ENCODE measurements at places on chromosomes 3 and 15.

DNA sequence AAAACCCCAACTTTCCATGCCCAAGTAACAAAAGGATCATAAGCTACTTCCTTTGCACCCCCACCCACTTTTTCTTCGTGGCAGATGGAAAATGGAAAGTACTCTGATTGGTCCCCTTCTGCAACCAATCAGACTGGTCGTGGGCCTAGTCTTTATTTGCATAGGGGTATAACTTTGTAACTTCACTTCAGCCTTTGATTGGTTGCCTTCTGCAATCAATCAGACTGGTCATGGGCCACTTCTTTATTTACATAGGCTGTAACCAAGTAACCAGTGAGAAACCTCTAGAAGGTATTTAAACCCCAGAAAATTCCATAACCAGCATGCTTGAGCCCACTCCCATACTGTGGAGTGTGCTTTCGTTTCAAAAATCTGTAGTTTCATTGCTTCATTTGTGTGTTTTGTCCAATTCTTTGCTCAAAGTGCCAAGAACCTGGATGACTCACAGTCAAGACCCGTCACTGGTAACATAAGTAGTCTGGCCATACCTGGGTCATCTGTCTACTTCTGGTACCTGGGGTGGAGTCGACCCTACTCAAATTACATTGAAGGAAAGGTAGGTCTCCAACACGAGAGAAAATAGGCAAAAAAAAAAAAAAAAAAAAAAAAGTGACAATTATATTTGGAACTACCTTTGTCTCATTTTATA, 41.9 kb downstream of the CMTM8 start:
- DNase-seq: no peak

GRCh38 chr3:79253271-79253670, 514.5 kb downstream of the ROBO1 start:
- DNase-seq: no peak

DNA sequence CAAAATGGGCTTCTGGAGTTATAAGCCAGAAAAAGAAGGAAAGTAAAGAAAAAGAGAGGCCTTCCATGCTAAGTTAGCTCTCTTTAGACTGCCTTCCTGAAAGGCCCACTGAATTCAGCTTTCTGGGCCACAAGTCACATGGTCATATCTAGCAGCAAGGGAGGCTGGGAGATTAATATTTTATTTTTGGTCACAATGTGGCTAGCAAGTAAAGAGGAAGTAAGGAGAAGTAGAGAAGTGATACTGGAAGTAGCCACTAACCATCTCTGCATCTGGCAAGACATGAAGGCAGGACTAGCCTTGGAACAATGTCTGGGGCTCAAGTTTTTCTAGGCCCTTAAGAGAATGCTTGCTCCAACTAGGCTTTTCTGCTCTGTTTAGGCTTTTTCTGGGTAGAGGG, 81.8 kb upstream of the UBE2E1 start:
- no peak for DNase-seq

DNA sequence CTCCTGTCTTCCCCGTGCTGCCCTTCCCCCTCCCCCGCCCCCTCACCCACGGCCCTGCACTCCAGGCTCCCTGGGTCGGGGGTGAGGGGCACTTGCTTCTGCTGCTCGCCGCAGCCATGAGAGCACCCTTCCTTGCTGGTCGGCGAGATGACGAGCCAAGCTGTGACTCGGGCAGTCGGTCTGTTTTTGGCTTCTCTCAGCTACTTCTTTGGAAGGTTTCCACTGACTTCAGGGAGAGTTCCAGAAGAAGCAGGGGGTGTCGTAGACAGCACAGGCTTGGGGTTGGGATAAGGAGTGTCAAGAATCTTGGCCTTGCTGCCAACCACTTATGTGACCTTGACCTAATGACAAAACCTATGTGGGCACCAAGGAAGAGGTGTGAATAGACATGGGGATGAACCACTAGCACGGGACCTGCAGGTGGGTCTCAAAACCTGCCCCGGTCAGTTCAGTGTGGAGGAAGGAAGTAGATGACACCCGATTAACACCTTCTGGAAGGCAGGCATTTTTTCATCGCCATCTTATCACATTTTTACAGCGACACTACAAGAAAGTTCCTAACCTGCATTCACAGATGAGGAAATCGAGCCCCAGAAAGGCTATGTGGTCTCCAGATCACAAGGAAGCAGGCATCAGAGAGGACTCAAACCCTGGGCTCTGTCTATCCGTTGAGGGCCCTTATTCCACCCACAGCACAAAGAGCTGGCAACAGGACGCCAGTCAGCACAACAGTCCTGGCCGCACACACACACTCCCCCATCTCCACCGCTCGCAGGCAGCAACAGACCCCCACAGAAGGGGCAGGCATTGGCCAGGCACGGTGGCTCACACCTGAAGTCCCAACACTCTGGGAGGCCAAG, 120.9 kb downstream of the LIPC start:
- DNase-seq: no peak

- DNase-seq: no peak
Observed at GRCh38 chr3:71002298-71002697, 581.2 kb downstream of the FOXP1 start.

DNA sequence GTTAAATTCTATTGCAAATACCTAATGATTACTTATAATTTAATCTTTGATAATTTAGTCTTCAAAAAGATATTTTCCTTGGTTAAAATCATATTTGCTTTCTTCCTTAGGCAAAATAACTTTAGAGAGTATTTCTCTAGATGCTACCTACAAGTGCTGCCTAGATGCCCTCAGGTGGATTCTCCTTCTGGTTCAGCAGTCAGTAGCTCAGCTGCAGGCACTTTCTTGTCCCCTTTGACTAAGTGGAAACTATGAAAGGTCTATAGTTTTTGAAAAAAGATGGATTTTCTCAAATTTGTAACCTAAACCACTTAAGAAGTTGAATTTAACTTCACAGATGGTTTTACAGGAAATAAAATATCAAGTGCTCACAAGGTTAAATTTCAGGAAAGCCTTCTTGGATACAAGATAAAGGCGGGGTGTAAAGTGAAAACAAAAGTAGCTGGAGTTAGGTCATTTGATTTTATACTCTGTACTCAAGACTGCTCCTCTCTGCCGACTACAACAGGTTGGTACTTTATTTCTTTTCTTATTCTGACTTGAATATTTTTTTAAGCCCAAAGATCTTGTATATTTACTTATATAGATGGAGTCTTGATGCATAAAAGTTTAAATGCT, at the start of gene ACKR4:
ACKR4 (plus strand) TSS at position 455 of the 618 bp plus-strand sequence. CDS start 3,128 bp downstream, outside the sequence.
- DNase-seq: no peak

- no peak for DNase-seq
Observed at GRCh38 chr3:69452295-69452694, 66.4 kb upstream of the FRMD4B start.

DNA sequence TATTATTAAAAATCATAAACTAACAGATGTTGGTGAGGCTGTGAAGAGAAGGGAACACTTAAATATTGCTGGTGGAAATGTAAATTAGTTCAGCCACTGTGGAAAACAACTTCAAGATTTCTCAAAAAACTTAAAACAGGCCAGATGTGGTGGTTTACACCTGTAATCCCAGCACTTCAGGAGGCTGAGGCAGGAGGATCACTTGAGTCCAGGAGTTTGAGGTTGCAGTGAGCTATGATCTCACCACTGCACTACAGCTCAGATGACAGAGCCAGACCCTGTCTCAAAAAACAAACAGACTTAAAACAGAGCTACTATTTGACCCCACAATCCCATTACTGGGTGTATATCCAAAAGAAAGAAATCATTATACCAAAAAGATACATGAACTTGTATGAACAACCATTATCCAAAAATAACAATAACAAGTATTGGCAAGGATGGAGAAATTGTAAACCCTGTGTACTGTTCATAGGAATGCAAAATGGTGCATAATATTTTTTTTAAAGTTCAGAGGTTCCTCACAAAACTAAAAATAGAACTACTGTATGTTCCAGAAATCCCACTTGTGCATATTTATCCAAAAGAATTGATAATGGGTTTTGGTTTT, 25.5 kb downstream of the ZNF148 start:
- no peak for DNase-seq

DNA sequence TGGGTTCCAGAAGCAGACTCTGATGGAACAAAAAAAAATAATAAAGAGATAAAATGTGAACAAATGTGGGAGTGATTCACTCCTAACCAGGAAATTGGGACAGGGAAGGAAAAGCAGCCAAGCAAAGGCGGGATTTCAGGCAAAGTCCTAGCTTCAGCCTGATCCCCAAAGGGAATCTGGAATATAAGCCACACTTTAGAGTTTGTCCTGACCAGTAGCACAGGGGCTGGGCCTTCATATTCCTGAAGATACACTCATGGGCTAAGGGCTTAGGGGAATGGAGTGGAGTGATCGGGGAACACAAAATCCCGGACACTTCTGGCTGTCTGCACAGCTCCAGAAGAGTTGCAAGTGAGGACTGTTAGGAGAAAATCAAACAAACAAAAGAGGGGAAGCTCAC, 135.0 kb upstream of the COL8A1 start:
- DNase-seq: no peak

GRCh38 chr15:69232144-69232543, 66.6 kb upstream of the PAQR5 start:
- DNase-seq: no peak

DNA sequence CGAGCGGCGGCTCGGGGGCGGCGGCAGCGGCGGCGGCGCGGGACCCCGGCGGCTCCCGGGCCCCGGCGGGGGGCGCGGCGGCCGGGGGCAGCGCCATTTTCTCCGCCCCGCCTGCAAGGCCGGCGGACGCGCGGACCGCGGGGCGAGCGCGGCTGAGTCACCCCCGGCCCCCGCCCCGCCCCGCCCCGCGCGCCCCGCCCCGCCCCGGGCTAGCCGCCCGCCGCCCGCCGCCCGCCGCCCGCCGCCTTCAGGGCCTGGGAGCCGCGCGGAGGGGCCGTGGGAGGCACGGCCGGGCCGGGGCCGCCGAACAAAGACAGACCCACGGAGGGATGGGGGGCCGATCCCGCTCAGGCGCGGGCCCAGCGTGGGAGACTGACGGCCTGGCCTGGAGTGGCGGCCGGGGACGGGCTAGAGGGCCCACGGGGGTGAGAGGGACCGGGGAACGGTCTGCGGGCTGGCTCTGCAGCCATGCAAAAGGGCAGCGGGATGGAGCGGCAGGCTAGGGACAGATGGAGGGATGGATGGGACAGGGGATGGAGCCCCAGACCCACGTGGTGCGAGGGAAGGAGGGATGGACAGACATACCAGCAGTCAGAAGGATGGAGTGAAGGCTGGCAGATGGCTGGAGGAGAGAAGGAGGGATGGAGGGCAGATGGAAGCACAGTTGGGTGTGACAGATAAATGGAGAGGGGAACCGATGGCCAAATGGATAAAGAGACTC, at the start of gene EIF4E3:
EIF4E3 (minus strand) TSS at position 132 of the 721 bp plus-strand sequence; CDS start at position 97, 35 bp downstream.
- peak; percentile 27 for DNase-seq

- no peak for DNase-seq
Observed at GRCh38 chr15:38035701-38036100, 101.3 kb downstream of the TMCO5A start.

- DNase-seq: no peak
Observed at GRCh38 chr15:99413955-99414754, 151.6 kb upstream of the MEF2A start.

DNA sequence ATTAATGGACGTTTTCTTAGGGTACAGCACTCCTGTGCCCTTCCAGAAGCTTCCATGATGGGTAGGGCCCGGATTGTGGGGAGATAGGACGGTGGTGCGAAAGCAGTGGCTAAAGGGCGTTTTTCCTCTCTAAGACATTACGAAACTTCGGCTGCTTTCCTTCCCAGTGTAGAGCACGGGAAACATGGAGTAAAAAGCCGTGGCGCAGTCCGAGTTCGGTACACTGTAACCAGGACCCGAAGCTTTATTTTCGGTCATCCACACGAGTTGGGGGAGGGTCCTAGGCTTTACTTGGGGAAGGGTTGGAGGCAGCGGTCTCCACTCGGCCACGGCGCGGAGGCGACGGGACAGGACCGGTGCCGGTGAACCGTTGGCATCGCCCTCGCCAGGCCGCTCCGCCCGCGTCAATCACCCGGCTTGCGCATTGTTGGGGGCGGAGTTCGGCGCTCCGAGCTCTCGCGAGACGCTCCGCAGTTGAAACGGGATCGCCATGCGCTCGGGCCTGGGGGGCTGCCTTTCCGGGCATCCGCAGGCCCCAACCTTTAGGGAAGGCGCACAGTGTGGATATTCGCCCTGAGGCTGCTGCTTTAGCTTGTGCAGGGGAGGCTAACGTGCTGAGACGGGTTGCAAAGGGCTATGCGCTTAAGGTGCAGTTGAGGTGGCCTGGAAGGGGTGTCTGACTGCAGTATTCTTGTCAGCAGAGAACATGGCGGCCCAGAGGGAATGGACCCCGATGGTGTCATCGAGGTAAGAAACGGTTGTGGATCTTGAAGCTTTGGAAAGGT, 546 bp downstream of the EIF4A2 start:
- peak; percentile 68 for DNase-seq

DNA sequence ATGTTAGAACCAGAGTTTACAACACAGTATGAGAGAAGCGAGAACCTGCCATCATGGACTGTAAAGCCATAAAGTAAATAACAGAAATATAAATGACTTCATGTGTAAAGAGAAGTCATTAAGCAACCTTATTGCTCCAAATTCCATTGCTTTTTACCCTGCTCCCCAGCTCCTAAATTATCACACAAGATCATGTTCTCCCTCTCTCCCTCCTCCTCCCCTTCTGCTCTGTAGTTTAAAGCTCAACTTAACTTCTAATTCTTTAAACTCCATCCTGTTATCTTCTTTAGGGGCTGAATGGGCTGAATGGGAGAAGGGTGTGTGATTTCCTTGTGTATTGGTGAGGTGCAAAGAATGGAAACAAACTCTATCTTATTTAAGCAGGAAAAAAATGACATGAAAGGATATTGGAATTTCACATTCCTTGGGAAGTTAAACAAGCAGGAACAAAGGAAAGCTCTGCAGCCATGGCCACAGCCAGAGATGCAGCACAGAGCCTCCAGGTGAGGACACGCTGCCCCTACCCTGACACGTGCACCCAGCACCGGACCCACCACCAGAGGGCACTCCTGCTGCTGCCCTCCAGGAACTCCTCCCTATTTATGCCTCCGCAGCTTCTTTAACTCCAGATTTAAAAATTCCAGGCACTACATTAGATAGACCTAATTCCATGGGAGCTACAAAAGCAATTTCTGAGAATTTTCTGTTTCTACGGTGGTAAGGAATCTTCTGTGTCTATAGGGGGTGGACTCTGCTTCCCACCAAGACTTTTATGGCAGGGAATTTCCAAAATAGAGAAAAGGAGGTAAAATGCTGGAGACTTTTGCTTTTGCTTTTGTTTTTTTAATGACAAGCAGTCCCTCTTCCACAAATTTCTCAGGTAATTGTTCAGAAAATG, 76.9 kb upstream of the ABI3BP start:
- DNase-seq: peak; percentile 42

DNA sequence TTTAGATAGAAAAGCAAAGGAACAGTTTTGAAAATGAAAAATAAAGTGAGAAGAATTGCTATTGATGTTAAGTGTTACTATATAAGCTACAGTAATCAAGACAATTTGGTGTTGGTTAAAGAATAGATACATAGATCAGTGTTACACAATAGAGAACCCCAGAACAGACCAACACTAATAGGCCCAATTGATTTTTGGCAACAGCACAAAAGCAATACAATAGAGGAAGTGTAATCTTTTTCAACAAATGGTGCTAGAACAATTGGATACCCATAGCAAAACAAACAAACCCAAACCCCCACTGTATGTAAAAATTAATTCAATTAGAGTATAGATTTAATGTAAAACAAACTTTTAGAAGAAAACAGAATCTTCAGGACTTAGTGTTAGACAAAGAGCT, 61.8 kb downstream of the ATP11B start:
- no peak for DNase-seq
